Jurkat, Clone E6-1 (cell line): ENCODE measurements at places on chromosomes 12 and 14.

GRCh38 chr12:13196130-13196921 is at the start of gene EMP1:
Gene EMP1 (plus strand): TSS chr12:13196726. CDS start chr12:13211511, 14,785 bp downstream.
- peak; percentile 66 for DNase-seq

- no peak for DNase-seq
Measured at GRCh38 chr12:71725011-71725410, 29.7 kb upstream of the RAB21 start.

DNA sequence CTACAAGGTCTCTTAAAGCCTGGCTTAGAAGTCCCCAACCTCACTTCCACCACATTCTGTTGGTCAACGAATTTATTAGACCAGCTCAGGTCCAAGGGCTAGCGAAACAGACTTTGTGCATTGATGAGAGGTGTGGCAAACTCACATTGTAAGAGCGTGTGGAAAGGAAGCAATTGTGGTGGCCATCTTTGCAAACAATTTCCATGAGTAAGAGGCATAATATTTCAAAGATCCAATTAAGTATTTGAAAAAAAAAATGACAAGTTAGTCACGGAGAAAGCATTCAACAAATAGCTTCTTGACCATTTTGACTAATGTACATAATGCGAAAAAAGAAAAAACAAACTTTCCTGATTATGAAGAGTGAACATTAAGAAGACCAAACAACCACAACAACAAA is 7.4 kb downstream of the NR1H4 start:
- no peak for DNase-seq

DNA sequence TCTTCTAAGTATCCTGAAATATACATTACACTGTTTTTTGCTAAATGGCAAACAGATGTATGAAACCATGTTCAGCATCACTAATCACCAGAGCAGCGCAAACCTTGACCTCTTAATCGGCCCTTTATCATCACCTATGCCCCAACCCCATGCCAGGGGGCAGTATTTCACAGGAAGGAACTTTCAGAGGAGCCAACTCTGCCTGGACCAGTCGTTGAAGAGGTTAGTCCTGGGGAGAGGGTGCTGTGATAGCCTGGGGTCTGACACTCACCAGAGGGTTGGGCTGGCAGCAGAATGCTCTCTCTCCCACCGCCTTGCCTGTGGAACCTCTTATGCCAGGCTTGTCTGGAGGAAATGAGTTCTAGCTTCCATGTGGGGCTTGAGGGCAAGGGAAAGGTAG is 411.7 kb downstream of the TMEM117 start:
- no peak for DNase-seq

DNA sequence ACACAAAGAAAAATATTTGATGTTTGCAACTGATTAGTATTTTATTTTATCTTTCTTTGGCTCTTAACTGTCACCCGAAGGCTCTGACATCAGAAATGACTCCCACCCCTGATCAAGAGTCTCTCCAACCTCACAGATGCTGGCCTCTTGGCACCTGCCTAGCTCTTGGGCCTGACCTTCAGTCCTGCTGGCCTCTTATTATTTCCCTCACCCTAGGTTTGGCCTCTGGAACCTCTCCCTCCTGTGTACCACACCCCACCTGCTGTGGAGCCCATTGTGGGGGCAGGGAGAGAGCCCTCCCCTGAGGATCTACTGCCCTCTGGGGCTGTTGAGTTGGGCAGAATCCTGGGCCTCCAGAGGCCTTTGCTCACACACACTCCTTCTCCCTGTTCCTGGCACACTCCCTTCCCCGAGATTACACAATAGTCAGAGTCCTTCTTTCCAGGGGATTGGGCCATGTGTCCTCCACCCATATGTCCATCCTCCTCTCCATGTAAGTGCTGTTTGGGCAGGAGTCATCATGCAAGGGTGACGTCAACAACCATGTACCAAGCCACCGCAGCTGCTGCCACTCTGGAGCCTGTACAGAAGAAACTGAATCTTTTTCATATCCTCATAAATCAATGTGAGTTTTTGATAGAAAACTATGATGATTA is 124.3 kb downstream of the RASSF9 start:
- no peak for DNase-seq

GRCh38 chr12:11545484-11546330 is 103.8 kb upstream of the ETV6 start:
- peak; percentile 92 for DNase-seq

DNA sequence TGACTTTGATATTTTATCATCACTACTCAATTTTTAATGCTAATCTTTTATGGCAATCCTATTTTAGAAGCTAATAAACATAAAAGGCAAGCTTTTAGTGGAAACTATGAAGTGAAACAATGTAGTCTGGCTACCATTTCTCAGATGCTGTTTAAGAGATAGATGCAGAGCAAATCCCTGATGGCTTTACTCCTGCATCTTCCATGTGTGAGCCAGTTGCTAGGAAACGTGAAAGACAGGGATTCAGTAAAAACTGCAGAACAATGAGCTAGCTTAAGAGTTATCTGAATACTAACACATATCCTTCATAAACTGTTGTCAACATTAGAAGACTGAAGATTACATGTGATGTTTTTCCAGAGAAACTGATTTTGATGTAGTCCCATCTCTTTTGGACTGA is 112.6 kb downstream of the SLC2A13 start:
- no peak for DNase-seq

DNA sequence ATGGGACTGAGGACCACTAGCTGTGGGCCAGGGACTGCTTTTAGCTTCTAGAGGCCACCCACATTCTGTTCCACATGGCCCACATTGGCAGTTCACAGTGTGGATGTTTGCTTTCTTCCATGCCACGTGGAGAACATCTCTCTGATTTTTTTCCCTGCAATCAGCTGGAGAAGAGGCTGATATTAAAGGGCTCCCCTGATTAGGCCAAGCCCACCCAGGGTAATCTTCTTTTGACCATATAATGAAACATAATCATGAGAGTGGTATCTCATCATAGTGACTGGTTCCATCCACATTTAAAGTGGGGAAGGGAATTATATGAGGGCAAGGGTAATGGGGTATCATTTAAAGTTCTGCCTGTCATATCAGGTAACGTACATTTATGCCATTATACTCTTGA is 15.8 kb downstream of the DAAM1 start:
- no peak for DNase-seq

DNA sequence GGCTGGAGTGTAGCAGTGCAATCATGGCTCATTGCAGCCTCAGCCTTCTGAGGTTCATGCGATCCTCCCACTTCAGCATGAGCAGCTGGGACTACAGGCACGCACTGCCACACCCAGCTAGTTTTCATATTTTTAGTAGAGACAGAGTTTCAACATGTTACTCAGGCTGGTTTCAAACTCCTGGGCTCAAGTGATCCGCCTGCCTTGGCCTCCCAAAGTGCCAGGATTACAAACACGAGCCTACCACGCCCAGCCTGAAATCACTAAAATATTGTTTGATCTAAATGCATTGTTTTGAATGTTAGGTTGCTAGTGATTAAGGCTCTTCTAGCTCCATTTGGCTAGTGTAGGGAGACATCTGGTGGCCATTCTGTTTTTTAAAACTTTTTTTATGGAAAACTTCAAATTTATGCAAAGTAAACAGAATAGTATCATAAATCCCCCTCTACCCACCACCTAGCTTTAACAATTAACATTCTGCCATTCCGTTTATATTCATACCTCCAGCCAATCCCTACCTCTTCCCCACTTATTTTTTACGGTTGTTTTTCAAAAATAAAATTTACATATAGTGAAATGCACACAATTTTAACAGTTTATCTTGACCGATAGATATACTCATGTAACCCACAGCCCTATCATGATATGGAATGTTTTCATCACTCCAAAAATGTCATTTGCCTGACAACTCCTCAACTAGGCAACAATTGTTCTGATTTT is 37.8 kb downstream of the MYO1H start:
- DNase-seq: peak; percentile 51

DNA sequence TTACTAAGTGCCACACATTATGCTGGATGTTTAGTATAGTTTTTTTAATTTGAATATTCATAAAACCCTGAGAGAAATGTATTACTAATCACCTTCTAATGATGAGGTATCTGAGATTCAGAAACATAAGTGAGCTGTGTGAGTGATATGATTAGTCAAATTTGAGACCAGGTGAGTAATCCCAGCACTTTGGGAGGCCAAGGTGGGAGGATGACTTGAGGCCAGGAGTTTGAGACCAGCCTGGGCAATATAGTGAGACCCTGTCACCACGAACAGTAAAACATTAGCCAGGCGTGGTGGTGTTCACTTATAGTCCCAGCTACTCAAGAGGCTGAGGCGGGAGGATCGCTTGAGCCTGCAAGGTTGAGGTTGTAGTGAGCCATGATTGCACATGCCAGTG is 438.4 kb downstream of the RAD51B start:
- DNase-seq: no peak

DNA sequence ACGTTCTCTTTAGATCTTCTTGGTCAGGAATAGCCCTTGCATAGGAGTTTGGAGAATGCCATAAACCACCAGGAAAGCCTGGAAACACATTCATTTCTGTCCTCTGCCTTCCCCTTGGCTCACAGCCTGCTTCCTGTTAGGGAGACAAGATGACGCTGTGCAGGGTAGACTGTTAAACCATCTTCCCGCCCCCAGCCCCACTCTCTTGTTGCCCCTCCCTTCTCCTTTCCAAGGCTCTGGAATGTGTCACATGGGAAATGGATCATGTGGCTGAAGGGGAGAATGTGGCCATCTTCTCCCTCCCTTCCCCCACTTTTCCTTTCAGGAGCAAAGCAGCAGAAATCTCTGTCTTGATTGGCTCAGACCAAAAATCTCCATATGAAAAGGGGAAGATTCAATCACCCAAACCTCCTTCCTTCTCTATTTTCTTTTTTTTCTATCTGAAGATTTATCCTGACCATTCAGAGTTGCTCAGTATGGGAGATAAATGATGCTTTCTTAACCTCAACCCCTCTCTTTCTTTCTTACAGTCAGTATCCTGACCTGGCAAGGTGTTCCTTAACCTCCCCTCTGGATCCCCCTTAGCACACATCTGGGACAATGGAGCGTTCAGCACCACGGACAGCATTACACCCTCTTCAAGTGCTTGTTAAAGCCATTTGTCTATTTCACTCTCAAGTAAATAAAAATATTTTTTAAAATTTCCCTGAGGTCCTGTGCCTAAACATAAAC is 11.4 kb downstream of the GPR19 start:
- DNase-seq: peak; percentile 44

GRCh38 chr12:51028126-51028812 is 2.1 kb upstream of the SLC11A2 start:
- DNase-seq: peak; percentile 73

DNA sequence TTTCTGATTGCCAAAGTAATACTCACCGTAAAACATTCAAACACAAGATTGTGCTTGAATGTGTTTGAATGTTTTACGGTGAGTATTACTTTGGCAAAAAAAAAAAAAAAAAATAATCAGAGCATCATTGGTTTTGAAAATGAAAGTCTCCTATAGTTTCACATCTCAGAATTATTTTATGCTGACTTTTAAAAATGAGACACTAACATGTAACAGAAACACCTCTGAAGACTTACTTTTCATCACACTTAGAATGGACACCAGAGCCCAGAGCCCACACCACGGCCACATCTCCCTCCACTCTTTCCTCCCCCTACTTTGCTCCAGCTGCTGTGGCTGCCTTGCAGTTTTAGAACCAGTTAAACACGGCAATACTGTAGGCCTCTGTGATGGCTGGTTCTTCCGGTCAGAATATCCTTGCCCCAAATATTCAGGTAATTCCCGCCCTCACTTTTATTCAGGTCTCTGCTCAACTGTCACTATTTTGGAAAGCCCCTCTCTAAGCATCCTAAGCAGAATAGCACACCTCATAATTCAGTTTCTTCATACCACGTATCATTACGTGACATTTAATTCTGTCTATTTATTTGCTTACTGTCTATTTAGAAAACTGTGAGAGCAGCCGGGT is 138.9 kb upstream of the MAX start:
- DNase-seq: no peak

- DNase-seq: no peak
Measured at GRCh38 chr12:46686267-46686942, 139.4 kb downstream of the SLC38A4 start.

DNA sequence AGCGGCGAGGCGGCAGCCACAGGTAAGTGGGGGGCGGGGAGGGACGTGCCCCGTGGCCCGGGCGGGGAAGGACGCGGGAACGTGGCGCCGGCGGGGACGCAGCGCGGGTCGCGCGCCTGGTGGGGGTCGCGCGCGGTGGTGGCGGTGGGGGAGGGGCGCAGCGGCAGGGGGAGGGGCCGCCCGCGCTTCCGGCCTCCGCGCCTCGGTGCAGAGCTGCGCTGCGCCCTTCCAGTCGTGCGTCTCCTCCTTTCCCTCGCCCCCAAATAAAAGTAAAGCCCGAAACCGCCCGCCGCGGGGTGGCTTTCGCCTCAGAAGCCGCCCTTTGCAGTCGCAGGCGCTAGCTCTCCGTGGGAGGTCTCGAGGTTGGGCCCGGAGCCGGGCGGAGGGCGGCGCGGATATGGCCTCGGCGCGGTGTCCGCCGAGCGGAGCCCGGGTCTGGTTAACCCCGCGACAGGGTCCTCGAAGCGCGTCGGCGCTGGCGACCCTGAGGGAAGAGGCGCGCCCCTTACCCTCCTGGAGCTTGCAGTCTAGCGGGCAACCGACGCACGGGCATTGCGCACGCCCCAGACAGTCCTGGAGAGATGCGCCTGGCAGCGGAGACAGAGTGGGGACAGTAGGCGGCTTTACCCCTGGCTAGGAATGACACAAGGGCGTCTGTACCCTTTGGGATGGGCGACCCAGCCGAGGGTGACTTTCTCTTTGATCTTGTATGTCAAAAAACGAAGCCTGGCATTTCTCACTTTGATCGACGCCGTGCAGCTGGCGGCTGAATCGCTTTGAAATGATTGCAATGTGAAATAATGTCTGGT is 589 bp downstream of the ATF1 start:
- DNase-seq: peak; percentile 62

DNA sequence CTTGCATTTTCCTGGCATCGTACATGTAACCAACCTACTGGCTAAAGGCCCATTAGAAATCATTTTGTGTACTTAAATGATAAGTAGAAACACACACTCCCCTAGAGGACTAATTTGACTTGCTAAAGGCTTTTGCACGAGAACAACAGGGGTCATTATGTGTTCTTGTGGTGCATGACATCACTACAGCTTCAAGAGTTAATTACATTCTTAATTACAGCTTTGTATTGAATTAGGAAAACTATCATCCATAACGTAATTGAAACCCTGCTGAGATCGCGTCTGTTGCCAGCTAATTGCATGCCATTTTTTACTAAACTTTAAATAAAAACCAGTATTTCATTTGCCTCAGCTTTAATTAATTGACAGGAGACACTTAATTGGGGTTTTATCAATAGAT is 51.4 kb downstream of the TMEM132C start:
- no peak for DNase-seq

DNA sequence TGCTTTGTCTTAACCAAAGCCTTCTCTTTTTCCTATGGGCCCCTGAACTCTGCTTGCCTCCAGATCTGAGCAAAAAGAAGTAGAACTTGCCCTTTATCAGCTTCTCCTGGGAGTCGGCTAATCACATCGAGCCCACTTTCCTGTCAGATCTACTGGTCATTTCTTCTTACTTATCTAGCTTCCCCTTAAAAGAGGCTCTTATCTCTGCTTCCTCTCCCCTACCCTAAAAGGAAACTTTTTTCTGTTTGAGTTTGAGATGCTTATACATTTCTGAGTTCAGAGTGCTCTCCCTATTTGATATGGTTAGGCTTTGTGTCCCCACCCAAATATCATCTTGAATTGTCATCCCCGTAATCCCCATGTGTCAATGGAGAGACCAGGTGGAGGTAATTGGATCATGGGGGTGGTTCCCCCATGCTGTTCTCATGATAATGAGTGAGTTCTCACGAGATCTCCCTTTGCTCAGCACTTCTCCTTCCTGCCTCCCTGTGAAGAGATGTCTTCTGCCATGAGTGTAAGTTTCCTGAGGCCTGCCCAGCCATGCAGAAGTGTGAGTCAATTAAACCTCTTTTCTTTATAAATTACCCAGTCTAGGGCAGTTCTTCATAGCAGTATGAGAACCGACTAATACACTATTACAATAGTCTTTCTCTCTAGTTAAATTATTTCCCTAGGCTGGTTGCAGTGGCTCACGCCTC is 114.7 kb upstream of the AMN1 start:
- DNase-seq: no peak
